Glomerular endothelial cell (primary cell): ENCODE measurements at places on chromosomes 7 and 10.

DNA sequence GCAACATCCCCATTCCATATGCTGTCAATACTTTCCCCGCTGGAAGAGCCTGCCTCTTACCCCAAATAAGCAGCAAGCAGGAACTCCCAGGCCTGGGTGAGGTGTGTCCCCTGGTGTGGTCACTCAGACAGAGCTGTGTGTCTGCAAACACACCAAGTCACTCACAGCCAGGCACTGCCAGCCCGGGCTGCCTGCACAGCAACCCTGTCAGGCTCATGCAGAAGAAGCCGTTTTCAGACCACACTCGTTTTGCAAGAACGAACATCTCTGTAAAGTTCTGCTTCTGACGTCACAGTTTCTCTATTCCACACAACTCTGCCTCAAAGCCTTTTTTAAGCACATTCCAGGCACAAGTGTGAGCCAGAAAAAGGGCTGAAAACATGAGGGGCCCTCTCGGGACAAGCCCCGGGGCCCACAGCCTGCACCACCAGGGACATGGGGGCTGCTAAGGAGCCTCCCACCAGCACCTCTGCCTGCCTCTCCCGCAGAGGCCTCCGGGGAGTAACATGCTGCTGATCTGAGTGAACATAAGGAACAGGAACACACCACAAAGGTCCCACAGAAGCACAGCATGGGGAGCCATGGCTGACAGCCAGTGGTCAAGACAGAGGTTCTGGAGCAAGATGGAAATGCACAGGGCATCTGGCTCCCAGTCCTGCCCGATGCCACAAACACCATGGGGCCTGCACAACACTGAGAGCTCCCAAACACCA lies 11.4 kb downstream of the PTPRN2 start:
- no peak for DNase-seq

- DNase-seq: no peak
These were observed 497.5 kb downstream of the PHTF2 start for GRCh38 chr7:78296046-78296597.

GRCh38 chr10:1149793-1150637 lies 93.8 kb downstream of the WDR37 start:
- DNase-seq: no peak

GRCh38 chr10:72030762-72031543 lies 57.4 kb downstream of the SPOCK2 start:
- DNase-seq: no peak

- DNase-seq: no peak
These were observed 19.4 kb upstream of the PDCD4 start for GRCh38 chr10:110852255-110852896.

- DNase-seq: no peak
These were observed 99.3 kb downstream of the LANCL2 start for GRCh38 chr7:55464422-55464821.

DNA sequence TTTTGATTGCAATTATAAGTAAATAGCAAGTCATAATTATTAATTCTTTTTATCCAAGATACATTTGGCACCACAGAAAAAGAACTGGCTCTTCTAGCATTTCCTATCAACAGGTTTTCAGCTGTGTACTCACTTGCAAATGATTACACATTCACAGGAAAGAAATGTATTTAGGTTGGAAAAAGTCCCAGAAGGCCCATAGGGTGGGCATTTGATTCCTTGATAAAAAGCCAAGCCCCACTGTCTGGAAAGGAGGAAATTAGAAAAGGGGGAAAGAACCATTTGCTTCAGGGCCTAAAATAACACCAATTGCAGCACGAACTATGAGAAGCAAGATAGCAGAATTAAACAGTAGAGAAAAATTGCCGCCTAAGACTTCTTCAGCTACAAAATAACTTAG lies 80.8 kb upstream of the COL1A2 start:
- DNase-seq: no peak
